ENCODE measurements at places on chromosomes 4 and X.
A peak's percentile ranks its signal among the peaks of the same experiment; 100 is the strongest.

GRCh38 chr4:36702245-36702644, 420.8 kb downstream of the DTHD1 start:
- H3K27me3 ChIP-seq: no peaks in the 10 kb centered on the region
- H3K4me1 ChIP-seq: no peaks in the 10 kb centered on the region
- DNase-seq: no peak
- no peaks in the 10 kb centered on the region for H3K36me3 ChIP-seq
- no peak overlapping the region for H3K27ac ChIP-seq

- no peak overlapping the region for H3K27ac ChIP-seq
- no peak for DNase-seq
- H3K36me3 ChIP-seq: no peaks in the 10 kb centered on the region
- no peak overlapping the region for H3K4me3 ChIP-seq
Observed at GRCh38 chr4:184939978-184940377, 78.3 kb upstream of the HELT start.

DNA sequence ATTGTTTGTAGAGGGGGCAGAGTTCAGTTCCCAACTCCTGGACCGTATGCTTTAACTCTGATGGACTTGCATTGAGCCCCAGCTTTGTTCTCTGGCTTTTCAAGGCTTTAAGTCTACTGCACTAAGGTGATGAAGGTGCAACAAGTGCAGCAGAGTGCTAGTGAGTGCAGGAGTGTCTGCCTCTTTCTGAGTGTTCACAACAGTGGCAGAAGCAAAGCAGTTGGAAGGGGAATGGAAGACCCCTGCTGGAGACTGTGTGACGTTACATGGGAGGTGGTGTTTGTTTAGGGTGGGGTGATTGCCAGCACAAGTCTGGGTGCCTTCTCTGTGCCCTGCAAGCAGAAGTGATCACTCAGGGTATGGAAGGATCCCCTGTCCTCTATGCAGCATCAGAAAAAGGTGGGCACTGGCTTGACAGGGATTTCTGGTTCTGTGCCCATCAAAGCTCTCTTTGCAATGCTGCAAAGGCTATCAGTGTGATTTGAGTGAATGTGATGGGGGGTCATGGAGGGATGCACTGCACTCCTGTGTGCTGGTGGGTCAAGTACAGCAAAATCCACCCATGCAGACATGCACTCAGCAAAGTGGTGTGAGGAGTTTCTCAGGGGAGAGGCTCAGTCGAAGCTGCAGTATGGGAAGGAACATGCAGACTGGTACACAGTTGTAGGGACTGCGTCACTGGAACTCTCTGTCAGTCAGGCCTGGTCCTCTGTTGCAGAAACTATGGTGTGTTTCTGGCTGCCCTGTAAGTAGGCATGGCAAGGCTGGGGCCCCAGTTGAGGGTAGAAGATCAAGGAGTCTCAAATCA, 70.9 kb upstream of the UGT2B7 start:
- no peak for DNase-seq
- H3K36me3 ChIP-seq: no peaks in the 10 kb centered on the region
- no peak overlapping the region for H3K27ac ChIP-seq
- H3K4me1 ChIP-seq: no peaks in the 10 kb centered on the region

GRCh38 chrX:1239681-1240142, 27.3 kb upstream of the CRLF2 start:
- H3K27me3 ChIP-seq: no peaks in the 10 kb centered on the region
- H3K27ac ChIP-seq: no peak overlapping the region
- H3K4me1 ChIP-seq: peaks cover 18% of the 10 kb centered on the region

DNA sequence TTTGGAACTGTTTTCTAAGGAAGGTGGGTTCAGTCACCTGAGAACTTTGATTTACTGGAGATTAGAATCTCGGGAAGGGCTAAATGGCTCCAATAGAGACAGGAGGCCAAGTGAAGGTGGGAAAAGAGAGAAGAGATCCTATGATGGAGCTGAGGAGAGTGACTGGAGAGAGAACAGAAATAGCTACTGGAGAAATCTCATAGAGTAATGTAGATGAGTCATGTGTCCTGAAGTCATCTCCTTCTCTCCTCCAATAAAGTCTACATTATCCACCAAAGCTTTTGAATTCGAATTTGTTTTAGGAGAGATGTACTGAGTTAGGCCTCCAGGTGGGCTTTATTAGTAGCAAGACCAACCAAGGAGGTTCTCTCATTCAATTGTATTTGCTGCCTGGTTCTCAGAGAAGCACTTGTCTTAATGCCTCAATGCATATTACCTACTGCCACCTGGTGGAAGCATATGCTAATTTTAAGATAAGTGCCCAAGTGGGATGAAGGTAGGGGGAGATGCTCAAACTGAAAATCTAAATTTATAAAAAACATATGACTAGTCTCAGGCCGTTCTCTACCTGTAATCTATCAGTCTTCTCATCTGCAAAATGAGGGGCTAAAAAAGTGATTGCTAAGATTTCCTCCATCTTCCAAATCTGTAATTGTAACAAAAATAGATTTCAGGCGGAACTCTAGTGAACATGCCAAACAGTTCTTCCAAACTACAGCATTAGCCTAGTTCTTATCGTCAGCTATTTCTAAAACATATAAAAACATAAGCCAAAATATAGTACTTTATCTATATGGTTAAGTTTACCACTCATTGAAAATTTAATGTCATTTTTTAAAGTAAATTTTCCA, 24.4 kb downstream of the TXK start:
- H3K27me3 ChIP-seq: no peaks in the 10 kb centered on the region
- H3K4me1 ChIP-seq: no peaks in the 10 kb centered on the region
- no peak overlapping the region for H3K27ac ChIP-seq
- H3K4me3 ChIP-seq: no peak overlapping the region
- H3K36me3 ChIP-seq: no peaks in the 10 kb centered on the region
- DNase-seq: no peak

DNA sequence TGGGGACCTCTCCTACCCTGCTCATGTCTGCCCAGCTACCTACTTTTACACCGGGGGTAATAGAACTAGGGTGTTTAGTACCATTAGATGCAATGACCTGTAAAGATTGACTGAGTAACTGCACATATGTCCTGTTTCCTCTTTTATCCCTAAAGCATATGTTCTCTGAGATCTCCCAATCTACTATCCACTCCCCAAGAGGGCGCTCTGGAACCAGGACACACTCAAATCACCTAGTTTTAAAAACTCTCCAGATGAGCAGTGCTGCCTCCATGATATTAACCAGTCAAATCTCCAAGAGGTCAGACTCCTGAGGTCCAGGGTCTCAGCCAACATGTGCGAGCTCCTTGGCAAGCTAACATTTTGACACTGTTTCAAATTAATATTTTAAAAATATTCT, 87.0 kb upstream of the TSPAN5 start:
- no peak overlapping the region for H3K4me3 ChIP-seq
- H3K4me1 ChIP-seq: peaks cover 4% of the 10 kb centered on the region
- H3K36me3 ChIP-seq: no peaks in the 10 kb centered on the region
- H3K27me3 ChIP-seq: no peaks in the 10 kb centered on the region
- no peak overlapping the region for H3K27ac ChIP-seq
- DNase-seq: no peak

DNA sequence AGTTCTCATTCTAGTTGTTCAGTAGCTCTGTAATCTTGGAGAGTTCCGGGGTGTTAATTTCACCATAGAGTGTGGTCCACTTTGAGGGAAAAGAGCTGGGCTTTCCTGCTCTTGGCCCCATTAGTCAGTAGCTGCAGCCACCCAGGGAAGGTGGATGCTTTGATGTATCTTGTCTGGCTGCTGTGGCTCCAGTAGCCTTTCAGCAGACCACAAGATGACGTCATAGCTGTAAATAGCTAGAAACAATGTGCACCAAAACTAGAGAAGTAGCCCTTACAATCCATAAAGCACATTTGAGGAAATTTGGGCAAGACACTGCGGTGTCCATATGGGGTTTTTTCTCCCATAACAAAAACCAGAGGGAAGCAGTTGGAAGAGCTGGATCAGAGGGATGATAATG, 32.9 kb upstream of the PRPS2 start:
- H3K36me3 ChIP-seq: no peaks in the 10 kb centered on the region
- H3K4me1 ChIP-seq: no peaks in the 10 kb centered on the region
- no peak overlapping the region for H3K27ac ChIP-seq
- DNase-seq: no peak
- H3K4me3 ChIP-seq: no peak overlapping the region

DNA sequence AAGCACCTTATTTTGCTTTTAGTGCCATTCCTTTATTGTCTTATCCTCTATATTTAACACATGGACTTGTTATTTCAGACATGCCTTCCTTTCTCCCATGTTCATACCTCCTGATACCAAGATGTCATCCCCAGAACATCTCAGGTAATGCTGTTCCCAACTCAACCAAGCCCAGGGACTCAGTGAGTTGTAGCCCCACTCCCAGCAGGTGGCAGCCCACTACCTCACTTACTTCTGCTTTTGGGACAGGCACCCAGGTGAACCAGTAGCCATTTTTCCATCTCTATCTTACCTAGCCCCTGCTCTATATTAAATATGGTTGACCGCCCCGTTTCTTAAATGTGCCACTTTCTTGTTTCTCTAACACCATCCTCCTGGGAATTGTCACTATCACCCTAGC, 199.0 kb downstream of the DCHS2 start:
- no peak overlapping the region for H3K4me3 ChIP-seq
- no peak overlapping the region for H3K27ac ChIP-seq
- no peak for DNase-seq
- H3K4me1 ChIP-seq: no peaks in the 10 kb centered on the region
- H3K36me3 ChIP-seq: no peaks in the 10 kb centered on the region
- H3K27me3 ChIP-seq: no peaks in the 10 kb centered on the region

GRCh38 chr4:24690436-24690835, 104.9 kb upstream of the SOD3 start:
- H3K4me3 ChIP-seq: no peak overlapping the region
- peak overlapping the region; percentile 39 for H3K27ac ChIP-seq
- no peak for DNase-seq
- H3K36me3 ChIP-seq: no peaks in the 10 kb centered on the region

GRCh38 chr4:67603310-67604028, 44.9 kb downstream of the STAP1 start:
- H3K36me3 ChIP-seq: no peaks in the 10 kb centered on the region
- H3K27ac ChIP-seq: peak overlapping the region; percentile 57
- H3K4me3 ChIP-seq: no peak overlapping the region

GRCh38 chr4:150999086-150999485, 16.0 kb downstream of the LRBA start:
- H3K27me3 ChIP-seq: no peaks in the 10 kb centered on the region
- no peaks in the 10 kb centered on the region for H3K4me1 ChIP-seq
- H3K27ac ChIP-seq: no peak overlapping the region
- H3K4me3 ChIP-seq: no peak overlapping the region
- no peak for DNase-seq

GRCh38 chrX:104324461-104325212, 69.9 kb upstream of the ESX1 start:
- H3K4me3 ChIP-seq: no peak overlapping the region
- H3K4me1 ChIP-seq: no peaks in the 10 kb centered on the region
- H3K27ac ChIP-seq: no peak overlapping the region
- no peaks in the 10 kb centered on the region for H3K27me3 ChIP-seq
- no peak for DNase-seq

- no peak overlapping the region for H3K27ac ChIP-seq
- H3K27me3 ChIP-seq: no peaks in the 10 kb centered on the region
- no peak overlapping the region for H3K4me3 ChIP-seq
- no peaks in the 10 kb centered on the region for H3K36me3 ChIP-seq
Observed at GRCh38 chr4:8347660-8348059, 78.1 kb downstream of the HTRA3 start.

DNA sequence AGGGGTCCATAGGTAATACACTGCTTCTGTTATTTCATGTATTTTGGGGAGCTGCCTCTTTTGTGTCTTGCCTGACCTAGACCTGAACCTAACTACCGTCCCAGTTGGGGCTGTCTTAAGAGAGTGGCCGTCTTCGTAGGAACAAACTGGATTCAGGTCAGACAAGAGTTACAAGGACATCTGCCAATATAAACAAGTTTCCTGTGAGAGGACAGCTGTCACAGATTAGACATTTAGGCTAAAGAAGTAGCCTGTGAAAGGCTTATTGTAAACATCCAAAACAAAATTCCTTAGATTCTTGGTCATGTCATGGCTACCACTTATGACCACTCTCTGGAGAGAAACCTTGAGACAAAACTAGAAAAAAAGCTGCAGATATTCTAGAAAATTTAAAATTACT, 797.6 kb upstream of the AADAT start:
- no peak overlapping the region for H3K4me3 ChIP-seq
- no peaks in the 10 kb centered on the region for H3K27me3 ChIP-seq
- no peak overlapping the region for H3K27ac ChIP-seq
- no peak for DNase-seq
- no peaks in the 10 kb centered on the region for H3K4me1 ChIP-seq
- H3K36me3 ChIP-seq: no peaks in the 10 kb centered on the region

GRCh38 chr4:2248044-2248780, 6.3 kb upstream of the HAUS3 start:
- no peaks in the 10 kb centered on the region for H3K27me3 ChIP-seq
- no peak for DNase-seq
- peaks cover 20% of the 10 kb centered on the region for H3K4me1 ChIP-seq
- no peak overlapping the region for H3K4me3 ChIP-seq

GRCh38 chrX:38570396-38570795, 9.1 kb downstream of the TSPAN7 start:
- peak overlapping the region; percentile 61 for H3K27ac ChIP-seq
- H3K4me1 ChIP-seq: no peaks in the 10 kb centered on the region
- H3K4me3 ChIP-seq: no peak overlapping the region
- H3K27me3 ChIP-seq: no peaks in the 10 kb centered on the region
- DNase-seq: no peak

DNA sequence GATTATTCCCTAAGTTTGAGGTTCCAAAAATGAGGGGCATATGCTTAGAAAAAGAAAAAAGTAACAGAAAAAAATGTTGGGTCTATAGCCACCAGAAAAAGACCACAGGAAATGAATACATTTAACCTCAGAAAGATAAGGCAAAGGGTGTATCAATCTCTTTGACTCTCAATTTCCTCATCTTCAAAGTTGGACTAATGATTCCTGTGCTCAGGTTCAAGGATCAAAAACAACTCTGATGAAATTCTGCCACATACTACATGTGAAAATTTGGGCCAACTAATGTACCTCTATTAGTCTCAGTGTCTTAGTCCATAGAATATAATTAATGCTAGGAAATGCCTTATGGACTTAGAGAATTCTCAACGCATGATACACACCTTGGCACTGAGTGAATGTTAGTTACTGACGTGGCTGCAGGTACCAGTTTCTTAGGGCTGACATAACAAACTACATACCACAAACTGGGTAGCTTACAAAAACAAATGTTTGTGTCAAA, 257.7 kb downstream of the ANKRD50 start:
- no peak overlapping the region for H3K27ac ChIP-seq
- H3K36me3 ChIP-seq: no peaks in the 10 kb centered on the region
- H3K4me1 ChIP-seq: no peaks in the 10 kb centered on the region

DNA sequence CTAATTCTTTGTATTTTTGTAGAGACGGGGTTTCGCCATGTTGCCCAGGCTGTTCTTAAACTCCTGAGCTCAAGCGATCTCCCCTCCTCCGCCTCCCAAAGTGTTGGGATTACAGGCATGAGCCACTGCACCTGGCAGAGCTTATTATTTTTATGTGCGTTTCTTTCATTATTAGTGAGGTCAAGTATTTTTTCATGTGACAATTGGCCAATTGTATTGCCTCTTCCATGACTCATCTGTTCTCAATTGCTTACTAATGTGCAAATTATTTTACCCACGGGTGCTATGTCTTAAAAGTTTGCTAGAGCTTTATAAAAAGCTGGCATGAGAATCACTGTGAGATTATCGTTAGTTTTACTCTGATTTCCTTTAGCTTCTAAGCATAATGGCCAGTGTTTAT, 13.0 kb upstream of the ARX start:
- H3K27me3 ChIP-seq: no peaks in the 10 kb centered on the region
- H3K4me3 ChIP-seq: no peak overlapping the region
- no peaks in the 10 kb centered on the region for H3K4me1 ChIP-seq
